ENCODE measurements at places on chromosomes 11 and 22. TPM values are rescaled to one million over a fixed set of nuclear protein-coding genes. Genes with fewer than 3 reads are reported as not detected.

GRCh38 chr22:27991586-27992293, 72.7 kb upstream of the PITPNB start:
- no peak for DNase-seq
- H3K4me3 ChIP-seq = no peak overlapping the region
- H3K4me1 ChIP-seq = peaks cover 3% of the 10 kb centered on the region
- H3K27ac ChIP-seq = no peak overlapping the region
- H3K27me3 ChIP-seq = no peaks in the 10 kb centered on the region

- H3K4me3 ChIP-seq = no peak overlapping the region
- H3K36me3 ChIP-seq = no peaks in the 10 kb centered on the region
- DNase-seq = no peak
- H3K27ac ChIP-seq = no peak overlapping the region
- H3K27me3 ChIP-seq = peaks cover 2% of the 10 kb centered on the region
- peaks cover 8% of the 10 kb centered on the region for H3K4me1 ChIP-seq
Measured at GRCh38 chr11:132315696-132316095, 945.3 kb downstream of the NTM start.

C11orf65 gene
- 1.2 TPM for total RNA-seq

- H3K4me3 ChIP-seq = no peak overlapping the region
- no peak overlapping the region for H3K27ac ChIP-seq
Measured at GRCh38 chr11:120448240-120448639, 63.3 kb upstream of the GRIK4 start.

TTC36 gene
- total RNA-seq = 0.55 TPM

DNA sequence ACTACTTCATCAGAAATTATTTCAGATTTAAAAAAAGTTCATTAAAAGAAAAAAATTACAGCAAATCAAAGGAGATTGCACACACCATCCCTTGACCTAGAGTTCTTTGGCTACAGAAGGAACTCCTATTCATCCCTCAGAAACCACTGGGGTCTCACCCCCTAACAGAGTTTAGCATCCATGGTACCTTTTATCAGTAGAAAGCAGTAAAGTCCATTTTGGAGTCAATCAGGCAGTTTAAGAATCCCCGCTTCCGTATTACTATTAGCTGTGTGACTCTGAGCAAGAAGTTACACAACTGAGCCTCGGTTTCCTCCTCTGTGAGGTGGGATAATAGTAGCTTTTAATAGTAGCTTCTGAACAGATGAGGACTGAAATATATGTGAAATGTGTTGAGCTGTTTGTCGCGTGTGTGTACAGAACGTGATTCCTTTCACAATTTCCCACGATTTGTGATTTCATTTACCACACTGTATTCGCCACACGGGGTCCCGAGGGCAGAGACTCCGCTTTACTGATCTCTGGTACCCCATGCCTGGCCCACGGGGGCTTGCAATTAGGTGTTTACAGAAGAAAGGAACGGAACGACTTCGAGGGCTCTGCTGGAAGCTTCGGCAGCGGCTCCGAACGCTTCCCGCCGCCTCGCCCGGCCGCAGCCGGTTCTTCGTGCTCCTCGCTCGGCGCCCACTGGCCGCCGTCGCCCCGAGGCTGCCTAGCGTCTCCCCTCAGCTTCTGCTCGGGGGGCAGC, 72.5 kb upstream of the ZBED5 start:
- peaks cover 15% of the 10 kb centered on the region for H3K4me1 ChIP-seq
- peak overlapping the region; percentile 52 for H3K4me3 ChIP-seq
- H3K27me3 ChIP-seq = peaks cover 52% of the 10 kb centered on the region

GRCh38 chr11:72580642-72580950, 93.6 kb downstream of the PDE2A start:
- H3K4me3 ChIP-seq = no peak overlapping the region
- peaks cover 19% of the 10 kb centered on the region for H3K4me1 ChIP-seq
- DNase-seq = no peak
- H3K27ac ChIP-seq = no peak overlapping the region
- no peaks in the 10 kb centered on the region for H3K36me3 ChIP-seq
- H3K27me3 ChIP-seq = peaks cover 6% of the 10 kb centered on the region

GRCh38 chr11:113247966-113248365, 66.4 kb upstream of the TTC12 start:
- no peaks in the 10 kb centered on the region for H3K36me3 ChIP-seq
- peaks cover 33% of the 10 kb centered on the region for H3K27me3 ChIP-seq
- H3K27ac ChIP-seq = no peak overlapping the region
- no peak for DNase-seq

DNA sequence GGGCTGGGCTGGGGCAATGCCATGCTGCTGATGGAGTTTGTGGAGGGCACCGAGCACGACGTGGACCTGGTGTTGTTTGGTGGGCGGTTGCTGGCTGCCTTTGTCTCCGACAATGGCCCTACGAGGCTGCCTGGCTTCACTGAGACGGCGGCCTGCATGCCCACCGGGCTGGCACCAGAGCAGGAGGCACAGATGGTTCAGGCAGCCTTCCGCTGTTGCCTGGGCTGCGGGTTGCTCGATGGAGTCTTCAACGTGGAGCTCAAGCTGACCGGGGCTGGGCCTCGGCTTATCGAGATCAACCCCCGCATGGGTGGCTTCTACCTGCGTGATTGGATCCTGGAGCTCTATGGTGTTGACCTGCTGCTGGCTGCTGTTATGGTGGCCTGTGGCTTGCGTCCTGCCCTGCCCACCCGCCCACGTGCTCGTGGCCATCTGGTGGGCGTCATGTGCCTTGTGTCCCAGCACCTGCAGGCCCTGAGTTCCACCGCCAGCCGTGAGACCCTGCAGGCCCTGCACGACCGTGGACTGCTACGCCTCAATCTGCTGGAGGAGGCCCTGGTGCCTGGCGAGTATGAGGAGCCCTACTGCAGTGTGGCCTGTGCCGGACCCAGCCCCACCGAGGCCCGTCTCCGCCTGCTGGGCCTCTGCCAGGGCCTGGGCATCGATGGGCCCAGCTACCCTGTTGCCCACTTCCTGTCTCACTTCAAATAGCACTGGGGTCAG, 4.2 kb upstream of the RPS6KB2 start:
- H3K4me1 ChIP-seq = peaks cover 49% of the 10 kb centered on the region
- no peaks in the 10 kb centered on the region for H3K36me3 ChIP-seq
- DNase-seq = no peak

EFEMP2 gene
- 14.7 TPM for total RNA-seq

DNA sequence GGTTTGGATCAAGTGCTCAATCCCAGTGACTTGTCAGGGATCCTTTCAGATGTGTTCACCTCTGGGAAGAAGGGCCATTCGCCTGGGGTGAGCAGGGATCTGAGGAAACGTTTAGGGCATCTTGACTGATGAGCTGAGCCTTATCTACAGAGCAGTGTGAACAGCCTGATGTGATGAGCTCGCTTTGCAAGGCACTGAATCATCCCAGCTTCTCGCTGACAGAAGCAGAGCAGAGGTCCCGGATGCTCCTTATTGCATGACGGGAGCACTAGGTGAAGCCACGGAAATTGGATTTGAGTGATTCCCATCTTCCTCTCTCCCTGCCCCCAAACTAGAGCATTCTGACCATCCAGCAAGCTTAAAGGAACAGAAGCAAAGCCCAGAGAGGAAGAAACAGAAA, 46.5 kb downstream of the SEZ6L start:
- H3K4me3 ChIP-seq = no peak overlapping the region
- H3K27ac ChIP-seq = no peak overlapping the region
- no peaks in the 10 kb centered on the region for H3K36me3 ChIP-seq

DNA sequence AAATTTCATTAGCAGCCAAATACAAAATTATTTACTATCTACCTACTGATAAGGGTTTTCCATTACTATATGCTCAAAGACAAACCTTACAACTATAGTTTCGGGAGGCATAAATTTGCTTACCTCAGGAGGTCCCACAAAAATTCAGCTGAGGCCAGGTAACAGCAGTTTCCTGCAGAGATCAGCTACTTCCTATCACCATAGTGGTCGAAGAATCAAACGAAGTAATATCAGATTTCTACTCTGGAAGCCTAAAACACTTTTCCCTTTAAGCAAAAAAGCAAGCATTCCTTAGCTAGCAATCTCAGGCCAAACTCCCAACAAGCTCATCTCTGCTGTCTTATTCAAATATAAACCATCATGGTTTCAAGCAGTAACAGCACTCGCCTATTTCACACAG, 3.1 kb downstream of the NAP1L4 start:
- peaks cover 60% of the 10 kb centered on the region for H3K36me3 ChIP-seq
- DNase-seq = no peak
- no peaks in the 10 kb centered on the region for H3K27me3 ChIP-seq
- H3K4me3 ChIP-seq = peak overlapping the region; percentile 99
- H3K4me1 ChIP-seq = peaks cover 44% of the 10 kb centered on the region

GRCh38 chr11:47409440-47410369, 1.3 kb downstream of the SLC39A13 start:
- no peaks in the 10 kb centered on the region for H3K27me3 ChIP-seq
- peak overlapping the region; percentile 90 for H3K4me3 ChIP-seq
- H3K36me3 ChIP-seq = peaks cover 8% of the 10 kb centered on the region
- H3K4me1 ChIP-seq = peaks cover 21% of the 10 kb centered on the region

- no peaks in the 10 kb centered on the region for H3K36me3 ChIP-seq
- DNase-seq = no peak
- H3K27ac ChIP-seq = no peak overlapping the region
- H3K27me3 ChIP-seq = no peaks in the 10 kb centered on the region
Measured at GRCh38 chr11:91219535-91219934, 996.7 kb upstream of the CHORDC1 start.

GRCh38 chr22:25508161-25508560, 56.3 kb upstream of the GRK3 start:
- no peaks in the 10 kb centered on the region for H3K27me3 ChIP-seq
- no peak overlapping the region for H3K27ac ChIP-seq
- H3K4me1 ChIP-seq = no peaks in the 10 kb centered on the region
- no peak overlapping the region for H3K4me3 ChIP-seq
- peaks cover 3% of the 10 kb centered on the region for H3K36me3 ChIP-seq

CARNS1 gene
- 0.76 TPM for total RNA-seq

DKK3 gene
- total RNA-seq = not detected

KIRREL3 gene
- not detected for total RNA-seq
